Endothelial cell (in vitro differentiated cells): ENCODE measurements at places on chromosomes 3 and 15.

- DNase-seq, result no peak
Measured at GRCh38 chr3:101722394-101723173, 1.8 kb upstream of the CEP97 start.

DNA sequence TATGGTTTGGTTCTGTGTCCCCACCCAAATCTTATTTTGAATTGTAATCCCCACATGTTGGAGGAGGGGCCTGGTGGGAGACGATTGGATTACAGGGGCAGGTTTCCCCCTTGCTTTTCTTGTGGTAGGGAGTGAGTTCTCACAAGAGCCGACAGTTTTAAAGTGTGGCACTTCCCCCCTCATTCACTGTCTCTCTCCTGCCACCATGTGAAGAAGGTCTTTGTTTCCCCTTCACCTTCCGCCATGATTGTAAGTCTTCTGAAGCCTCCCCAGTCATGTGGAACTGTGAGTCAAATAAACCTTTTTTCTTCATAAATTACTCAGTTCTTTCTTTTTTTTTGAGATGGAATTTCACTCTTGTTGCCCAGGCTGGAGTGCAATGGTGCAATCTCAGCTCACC is 124.9 kb downstream of the IQCH start:
- no peak for DNase-seq

DNA sequence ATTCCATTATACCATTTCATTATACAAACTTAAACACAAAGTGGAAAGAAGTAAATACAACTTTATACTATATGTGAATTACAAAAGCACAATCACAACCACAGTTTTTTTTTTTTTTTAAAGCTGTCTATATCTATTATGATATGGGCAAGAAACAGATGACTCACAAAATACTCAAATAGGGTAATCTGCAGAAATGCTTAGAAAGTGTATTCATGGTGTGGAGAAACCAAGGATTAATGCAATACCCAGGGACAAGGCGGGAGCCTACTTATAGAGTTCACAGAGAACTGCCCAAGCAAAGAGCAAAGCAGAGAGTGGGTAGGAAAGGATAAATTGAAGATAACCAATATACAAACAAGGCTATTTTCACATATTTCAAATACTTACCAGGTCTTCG is 332.0 kb downstream of the FHIT start:
- no peak for DNase-seq

DNA sequence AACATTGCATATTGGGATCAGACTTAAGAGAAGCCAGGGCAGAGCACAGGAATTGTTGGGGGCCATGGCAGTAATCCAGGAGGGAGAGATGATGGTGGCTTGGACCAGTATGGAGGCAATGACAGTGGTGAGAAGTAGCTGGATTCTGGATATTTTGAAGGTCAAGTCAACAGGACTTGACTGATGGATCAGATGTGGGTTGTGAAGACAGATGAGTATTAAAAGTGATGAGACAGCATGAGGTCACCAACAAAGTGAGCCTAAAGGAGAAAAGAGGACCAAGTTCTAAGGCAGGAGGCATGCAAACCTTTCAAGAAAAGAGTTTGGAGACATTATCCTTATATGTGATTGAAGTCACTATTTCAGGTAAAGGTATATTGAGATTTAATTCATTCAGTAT is 56.6 kb upstream of the TIPARP start:
- no peak for DNase-seq

DNA sequence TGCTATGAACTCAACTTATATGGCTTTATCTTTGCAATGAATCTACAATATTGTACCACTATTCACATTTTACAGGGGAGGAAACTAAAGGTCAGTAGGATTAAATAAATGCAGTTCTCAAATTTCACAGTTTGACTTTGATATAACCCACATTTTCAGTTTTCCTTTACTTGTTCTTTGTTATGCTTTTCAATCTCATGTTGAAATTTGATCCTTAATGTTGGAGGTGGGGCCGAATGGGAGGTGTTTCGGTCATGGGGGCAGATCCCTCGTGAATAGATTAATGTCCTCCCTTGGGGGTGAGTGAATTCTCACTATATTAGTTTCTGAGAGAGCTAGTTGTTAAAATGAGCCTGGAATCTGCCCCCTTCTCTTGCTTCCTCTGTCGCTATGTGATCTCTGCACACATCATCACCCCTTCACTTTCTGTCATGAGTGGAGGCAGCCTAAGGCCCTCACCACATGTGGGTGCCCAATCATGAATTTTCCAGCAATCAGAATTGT is 44.7 kb downstream of the CD200 start:
- DNase-seq, result no peak

GRCh38 chr3:2927259-2927658 is 182.9 kb downstream of the IL5RA start:
- no peak for DNase-seq

GRCh38 chr3:71724584-71725270 is 475 bp downstream of the EIF4E3 start:
- DNase-seq, result peak; percentile 37

GRCh38 chr3:150348500-150348899 is 59.6 kb upstream of the TSC22D2 start:
- no peak for DNase-seq

GRCh38 chr3:81778678-81779182 is 17.3 kb upstream of the GBE1 start:
- DNase-seq, result no peak

DNA sequence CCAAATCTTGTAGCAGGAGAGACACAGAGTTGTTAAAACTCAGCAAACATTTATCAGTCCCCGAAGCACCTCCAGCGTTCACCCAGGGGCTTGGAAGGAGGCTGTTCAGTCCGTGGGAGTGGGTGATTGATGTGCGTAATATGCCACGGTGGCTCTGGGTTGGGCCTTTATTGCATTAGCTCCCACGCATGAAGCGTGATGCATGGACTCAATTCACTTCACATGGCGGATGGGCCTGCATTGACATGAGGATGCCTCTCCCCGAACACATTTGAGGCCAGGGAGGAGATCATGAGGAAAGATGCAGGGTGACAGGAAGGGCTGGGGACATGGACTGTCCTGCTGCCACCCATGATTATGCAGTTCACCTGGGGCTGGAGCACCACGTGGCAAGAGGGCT is 126.5 kb downstream of the FAM43A start:
- DNase-seq, result no peak

- DNase-seq, result no peak
Measured at GRCh38 chr15:40630313-40630712, 36.3 kb downstream of the KNL1 start.

DNA sequence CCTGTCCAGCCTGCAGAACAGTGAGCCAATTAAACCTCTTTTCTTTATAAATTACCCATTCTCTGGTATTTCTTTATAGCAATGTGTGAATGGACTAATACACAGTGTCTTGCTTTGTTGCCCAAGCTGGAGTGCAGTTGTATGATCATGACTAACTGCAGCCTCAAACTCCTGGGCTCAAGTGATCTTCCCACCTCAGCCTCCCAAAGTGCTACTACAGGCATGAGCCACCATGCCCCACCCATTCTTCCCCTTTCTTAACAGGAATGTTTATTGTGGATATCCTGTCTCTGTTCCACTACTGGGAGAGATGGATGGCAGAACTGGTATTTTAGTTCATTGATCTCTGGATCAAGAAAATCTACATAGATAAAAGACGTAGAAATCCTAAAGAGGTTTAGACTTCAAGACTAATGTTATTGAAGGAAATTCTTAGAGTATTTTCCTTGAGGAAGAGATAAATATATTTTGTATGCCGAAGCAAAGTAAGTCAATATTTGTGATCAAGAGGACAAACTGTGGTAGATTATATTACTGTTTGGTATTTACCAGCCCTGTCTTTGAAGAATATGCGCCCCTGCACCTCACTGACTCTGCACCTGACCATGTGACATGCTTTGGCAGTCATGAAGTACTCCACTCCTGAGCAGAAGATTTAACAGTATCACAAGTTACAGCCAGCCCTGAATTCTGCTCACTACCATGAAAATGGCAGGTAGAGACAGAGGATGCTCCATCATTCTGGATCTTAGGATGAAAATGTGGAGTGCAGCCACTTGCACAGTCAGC is 42.9 kb downstream of the UACA start:
- DNase-seq, result no peak

- DNase-seq, result no peak
Measured at GRCh38 chr3:23275814-23276213, 72.7 kb downstream of the UBE2E2 start.

- DNase-seq, result no peak
Measured at GRCh38 chr15:42612367-42612912, 37.0 kb downstream of the STARD9 start.

GRCh38 chr3:196399485-196399945 is 32.7 kb downstream of the UBXN7 start:
- DNase-seq, result no peak

DNA sequence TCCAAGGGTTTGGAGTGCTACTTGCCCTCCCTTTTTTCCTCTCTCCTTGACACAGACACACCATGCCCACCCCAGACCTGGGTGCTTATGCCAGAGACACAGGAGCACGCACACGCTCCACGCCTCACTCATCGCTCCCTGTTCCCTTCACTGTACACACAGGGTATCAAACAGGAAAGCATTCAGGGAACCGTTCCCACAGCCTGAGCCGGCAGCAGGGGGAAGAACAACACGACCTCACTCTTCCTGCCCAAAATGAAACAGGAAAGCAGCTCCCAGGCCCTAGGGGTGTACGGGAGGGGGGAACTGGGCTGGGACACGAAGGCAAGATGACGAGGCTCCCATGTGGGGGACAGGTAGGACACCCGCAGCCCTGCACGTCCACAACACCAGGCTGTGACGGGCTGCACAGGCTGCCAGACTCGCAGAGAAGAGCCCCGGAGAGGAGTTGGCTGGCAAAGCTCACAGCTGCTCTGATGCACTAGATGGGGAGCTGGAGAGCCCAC is 11.2 kb downstream of the DLL4 start:
- peak; percentile 39 for DNase-seq

GRCh38 chr3:192840143-192840836 is 77.4 kb downstream of the MB21D2 start:
- no peak for DNase-seq

DNA sequence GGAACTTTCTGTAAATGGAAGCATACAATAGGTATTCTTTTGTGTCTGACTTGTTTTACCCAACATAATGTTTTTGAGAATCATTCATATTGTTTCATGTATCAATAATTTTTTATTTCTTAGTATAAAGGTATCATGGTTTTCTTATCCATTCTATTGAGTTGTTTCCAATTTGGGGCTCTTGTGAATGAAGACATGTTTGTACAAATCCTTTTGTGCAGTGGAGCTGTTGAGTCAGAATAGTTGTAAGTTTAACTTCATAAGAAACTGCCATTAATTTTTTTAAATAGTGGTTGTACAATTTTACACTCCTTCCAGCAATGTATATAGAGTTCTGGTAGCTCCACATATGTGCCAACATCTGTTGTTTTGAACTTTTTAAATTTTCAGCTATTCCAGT is 59.2 kb upstream of the THSD4 start:
- DNase-seq, result no peak

DNA sequence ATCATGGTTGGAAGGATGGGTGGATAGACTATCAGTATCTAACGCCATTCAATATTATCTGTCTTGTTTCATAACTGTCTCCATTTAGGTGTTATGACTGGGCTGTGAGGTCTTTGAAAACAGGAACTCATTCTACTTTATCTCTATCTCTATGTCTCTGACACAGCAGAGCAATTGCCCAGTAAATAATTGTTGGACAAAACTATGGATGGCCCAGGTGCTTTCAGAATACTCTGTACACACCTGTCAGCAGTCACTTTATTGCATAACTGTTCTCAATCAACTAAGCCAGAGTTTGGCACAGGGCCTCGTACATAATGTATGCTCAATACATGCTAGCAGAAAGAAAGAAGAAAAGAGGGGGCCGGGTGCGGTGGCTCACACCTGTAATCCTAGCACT is 210.3 kb downstream of the OPA1 start:
- DNase-seq, result no peak

- DNase-seq, result no peak
Measured at GRCh38 chr3:77079988-77080610, 40.2 kb downstream of the ROBO2 start.

DNA sequence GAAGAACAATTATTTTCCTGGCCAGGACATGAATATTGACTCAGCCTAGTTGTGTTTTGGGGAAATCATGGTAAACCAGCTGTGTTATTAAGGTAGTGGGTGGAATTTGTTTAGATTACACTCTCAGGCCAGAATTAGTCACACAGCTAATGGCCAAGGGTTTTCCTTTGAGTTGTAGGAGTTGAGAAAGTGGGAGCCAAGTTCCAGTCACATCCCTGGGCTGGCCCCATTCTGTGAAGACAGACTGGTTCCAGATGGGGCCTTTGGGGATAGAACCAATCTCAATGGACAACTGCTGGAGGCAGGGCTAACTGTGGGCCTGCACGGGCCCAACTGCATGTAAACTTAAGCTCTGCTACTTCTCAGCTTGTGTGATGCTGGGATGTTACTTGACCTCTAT is 1.4 kb upstream of the RASL12 start:
- DNase-seq, result no peak

- peak; percentile 55 for DNase-seq
Measured at GRCh38 chr3:156150434-156151066, 30.2 kb downstream of the KCNAB1 start.

- DNase-seq, result no peak
Measured at GRCh38 chr3:11282250-11283138, 10.3 kb downstream of the ATG7 start.

- no peak for DNase-seq
Measured at GRCh38 chr3:129240436-129240835, 9.0 kb upstream of the COPG1 start.

- no peak for DNase-seq
Measured at GRCh38 chr3:127255516-127255915, 32.3 kb downstream of the PRR20G start.

DNA sequence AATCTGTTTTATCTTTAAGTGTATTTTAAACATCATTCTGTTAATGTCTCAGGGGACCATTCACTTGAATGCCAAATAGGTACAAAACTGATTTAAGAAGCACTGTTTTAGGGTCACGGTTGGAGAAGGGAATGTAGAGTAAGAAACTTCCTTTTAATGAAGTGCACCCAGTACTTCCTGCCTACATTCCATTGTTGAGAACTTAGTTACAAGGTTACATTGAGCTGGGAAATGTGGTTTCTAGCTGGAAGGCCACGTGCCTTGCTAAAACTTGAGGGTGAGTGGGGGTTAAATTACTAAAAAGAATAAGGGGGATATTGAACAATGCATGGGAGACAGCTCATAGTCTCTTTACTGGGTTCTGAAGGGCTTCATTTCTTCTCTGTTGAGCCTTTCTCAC is 78.3 kb upstream of the TBC1D5 start:
- DNase-seq, result no peak
